ENCODE measurements at places on chromosomes 4 and X. TPM values are rescaled to one million over a fixed set of nuclear protein-coding genes. Genes with fewer than 3 reads are reported as not detected.

SRPK3 gene
- 0.19 TPM for total RNA-seq

ETDA gene
- not detected for total RNA-seq

CT45A2 gene
- not detected for total RNA-seq

CCSER1 gene
- 3.2 TPM for total RNA-seq

GYPA gene
- total RNA-seq = not detected

KLHL13 gene
- 1.8 TPM for total RNA-seq

MAGEA12 gene
- total RNA-seq = not detected

RIBC1 gene
- 1.9 TPM for total RNA-seq

HPGD gene
- total RNA-seq = 33.7 TPM

REELD1 gene
- total RNA-seq = 3.6 TPM

MAP7D3 gene
- total RNA-seq = 16.5 TPM

TRPC3 gene
- total RNA-seq = 1.6 TPM

REPS2 gene
- 4.0 TPM for total RNA-seq

AKAP14 gene
- not detected for total RNA-seq

CTAG2 gene
- total RNA-seq = not detected

SUPT20HL2 gene
- not detected for total RNA-seq

ADH6 gene
- 0.36 TPM for total RNA-seq

MAGEA1 gene
- not detected for total RNA-seq

CPLX1 gene
- total RNA-seq = 1.9 TPM

F8A3 gene
- total RNA-seq = 13.2 TPM

RPS6KA6 gene
- 0.79 TPM for total RNA-seq

IL9R gene
- not detected for total RNA-seq

PWWP3B gene
- total RNA-seq = 32.3 TPM

SRPX gene
- total RNA-seq = 250 TPM

SH3D19 gene
- total RNA-seq = 161 TPM

SLC30A9 gene
- 35.3 TPM for total RNA-seq

POLA1 gene
- 5.7 TPM for total RNA-seq

ZCCHC18 gene
- 0.31 TPM for total RNA-seq

FAM9C gene
- total RNA-seq = not detected

CRLF2 gene
- total RNA-seq = 0.50 TPM

TFE3 gene
- 120 TPM for total RNA-seq

BCORL1 gene
- total RNA-seq = 5.4 TPM

PNCK gene
- total RNA-seq = 0.46 TPM

UCHL1 gene
- total RNA-seq = 205 TPM

CFP gene
- 9.8 TPM for total RNA-seq

PLXNA3 gene
- 9.7 TPM for total RNA-seq

RASL11B gene
- total RNA-seq = 1.9 TPM

VEGFD gene
- 8.2 TPM for total RNA-seq

FGF13 gene
- total RNA-seq = 11.7 TPM

ZNF275 gene
- 45.4 TPM for total RNA-seq

SSX3 gene
- not detected for total RNA-seq

ATP2B3 gene
- not detected for total RNA-seq

AWAT2 gene
- total RNA-seq = not detected

INTU gene
- 5.8 TPM for total RNA-seq

DNAAF6 gene
- not detected for total RNA-seq

MAP7D2 gene
- total RNA-seq = 0.38 TPM

BMX gene
- total RNA-seq = 1.7 TPM

SULT1B1 gene
- total RNA-seq = 3.1 TPM

DCAF4L1 gene
- total RNA-seq = 0.28 TPM

CXCL5 gene
- not detected for total RNA-seq

TCP11X2 gene
- not detected for total RNA-seq

DRP2 gene
- under 0.01 TPM for total RNA-seq

BRCC3 gene
- 10.4 TPM for total RNA-seq

Data from omental fat pad (tissue), 4 donors.